Kidney epithelial cell (primary cell): ENCODE measurements at places on chromosomes 7 and 10. TPM values are rescaled to one million over a fixed set of nuclear protein-coding genes. Genes with fewer than 3 reads are reported as not detected.

Gene HOXA3
- 17.3 and 26.4 TPM in 2 replicates for total RNA-seq

Gene VGF
- 17.5 and 17.8 TPM in 2 replicates for total RNA-seq

GRCh38 chr10:60806921-60807320, 28.6 kb downstream of the CDK1 start:
- no peak for DNase-seq

Gene CARD11
- 31.0 and 31.4 TPM in 2 replicates for total RNA-seq

Gene STEAP4
- total RNA-seq: 1.7 and 2.3 TPM in 2 replicates

DNA sequence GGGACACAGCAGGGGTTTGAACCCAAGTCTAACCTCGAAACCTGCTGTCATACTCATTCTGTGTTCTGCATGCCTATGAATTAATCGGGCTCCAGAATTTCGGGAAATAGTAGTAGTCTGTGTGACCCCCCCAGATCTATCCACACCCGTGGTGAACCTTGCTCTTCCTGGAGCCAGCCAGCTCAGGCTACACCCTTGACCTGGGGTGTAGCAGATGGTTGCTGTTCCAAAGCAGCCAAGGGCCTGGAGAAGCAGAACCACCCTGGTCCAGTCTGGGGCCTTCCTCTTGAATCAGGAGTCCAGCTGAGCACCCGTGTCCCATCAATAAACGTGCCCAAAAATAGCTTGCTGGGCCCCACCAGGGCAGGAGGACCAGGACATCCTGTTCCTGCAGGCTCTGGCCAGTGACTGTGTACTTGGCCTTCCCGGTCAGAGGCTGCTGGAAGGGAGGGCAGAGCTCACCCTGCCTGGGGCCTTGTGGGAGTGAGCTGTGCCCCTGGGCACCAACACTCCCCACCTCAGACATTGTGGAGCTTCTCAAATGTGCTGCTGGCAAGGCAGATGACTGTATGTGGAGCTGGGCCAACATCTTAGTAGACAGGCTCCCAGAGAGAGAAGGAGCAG, 101.2 kb upstream of the ZNF716 start:
- DNase-seq: no peak

DNA sequence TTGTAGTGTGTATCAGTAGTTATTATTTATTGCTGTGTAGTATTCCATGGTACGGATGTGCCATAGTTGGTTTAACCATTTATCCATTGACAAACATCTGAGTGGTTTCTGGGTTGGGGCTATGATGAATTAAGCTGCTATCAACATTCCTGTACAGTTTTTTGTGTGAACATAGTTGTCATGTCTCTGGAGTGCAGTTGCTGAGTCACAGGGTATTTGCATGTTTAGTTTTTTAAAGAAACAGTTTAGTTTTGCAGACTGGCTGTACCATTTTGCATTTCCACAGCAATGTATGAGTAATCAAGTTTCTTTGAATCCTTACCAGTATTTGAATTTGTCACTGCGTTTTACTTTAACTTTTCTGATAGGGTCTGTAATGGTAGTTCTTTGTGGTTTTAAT, 516.7 kb upstream of the CELF2 start:
- no peak for DNase-seq

- DNase-seq: no peak
These were observed 23.7 kb upstream of the CDH23 start for GRCh38 chr10:71372882-71373495.

Gene CACNB2
- 0.04 and 0.21 TPM in 2 replicates for total RNA-seq

- DNase-seq: no peak
These were observed 5.1 kb upstream of the MACC1 start for GRCh38 chr7:20222219-20222828.

DNA sequence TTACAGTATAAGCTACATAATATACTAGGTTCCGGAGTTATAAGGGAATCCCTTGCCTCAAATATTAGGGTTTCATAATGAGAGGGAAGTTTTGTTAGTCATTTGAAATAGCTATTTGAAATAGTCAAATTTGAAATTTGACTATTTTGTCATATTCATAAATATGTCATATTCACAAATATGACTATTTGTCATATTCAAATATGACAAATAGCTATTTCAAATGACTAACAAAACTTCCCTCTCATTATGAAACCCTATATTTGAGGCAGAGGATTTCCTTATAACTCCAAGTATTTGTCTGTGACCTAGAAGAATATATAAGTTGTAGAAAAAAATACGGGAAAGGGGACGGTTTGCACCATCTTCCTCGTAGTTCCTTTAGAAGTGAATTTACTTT, 76.6 kb downstream of the HDAC9 start:
- DNase-seq: no peak

- peak; percentile 63 for DNase-seq
These were observed 21.8 kb downstream of the RPA3 start for GRCh38 chr7:7696458-7697119.

DNA sequence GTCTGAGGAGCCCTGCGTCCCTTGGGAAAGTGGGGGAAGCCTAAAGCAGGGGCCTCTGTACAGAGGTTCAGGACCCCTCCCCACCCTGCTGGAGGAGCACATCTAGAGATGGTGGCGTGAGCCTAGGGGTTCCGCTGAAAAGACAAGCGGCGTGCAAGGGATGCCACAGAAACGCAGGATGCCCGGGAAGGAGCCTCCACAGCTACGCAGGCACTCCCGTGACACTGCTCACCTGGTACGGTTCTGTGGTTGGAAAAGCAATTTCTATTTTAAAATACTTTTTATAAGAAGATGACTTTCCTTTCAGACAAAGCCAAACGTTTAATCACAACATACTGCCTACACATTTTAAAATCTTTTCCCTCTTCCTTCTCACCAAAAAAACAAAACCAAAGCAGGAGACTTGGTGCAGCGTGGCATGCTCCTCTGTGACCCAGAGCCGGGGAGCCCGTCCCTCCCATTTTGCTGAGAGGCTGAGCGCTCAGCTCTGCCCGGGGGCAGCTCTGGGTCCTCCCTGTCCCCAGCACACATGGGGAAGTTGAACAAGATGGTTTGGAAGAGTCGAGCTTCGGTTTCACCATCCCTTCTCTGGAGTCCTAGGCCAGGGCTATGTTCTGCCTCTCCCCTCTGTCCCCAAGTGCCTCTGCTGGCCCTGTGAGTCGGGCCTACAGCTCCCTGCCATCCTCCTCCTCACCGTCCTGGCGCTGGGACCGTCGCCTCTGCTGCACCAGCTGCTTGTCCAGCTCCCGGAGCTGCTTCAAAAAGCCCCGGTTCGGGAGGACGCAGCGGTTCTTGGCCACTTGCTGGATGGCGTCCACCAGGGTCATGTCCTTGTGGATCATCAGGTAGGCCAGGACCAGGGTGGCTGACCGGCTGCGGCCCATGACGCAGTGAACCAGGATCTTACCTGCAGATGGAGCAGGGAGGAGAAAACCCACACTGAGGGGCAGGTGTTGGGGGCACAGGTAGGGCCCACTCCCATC, 74.0 kb upstream of the SAMD8 start:
- no peak for DNase-seq

DNA sequence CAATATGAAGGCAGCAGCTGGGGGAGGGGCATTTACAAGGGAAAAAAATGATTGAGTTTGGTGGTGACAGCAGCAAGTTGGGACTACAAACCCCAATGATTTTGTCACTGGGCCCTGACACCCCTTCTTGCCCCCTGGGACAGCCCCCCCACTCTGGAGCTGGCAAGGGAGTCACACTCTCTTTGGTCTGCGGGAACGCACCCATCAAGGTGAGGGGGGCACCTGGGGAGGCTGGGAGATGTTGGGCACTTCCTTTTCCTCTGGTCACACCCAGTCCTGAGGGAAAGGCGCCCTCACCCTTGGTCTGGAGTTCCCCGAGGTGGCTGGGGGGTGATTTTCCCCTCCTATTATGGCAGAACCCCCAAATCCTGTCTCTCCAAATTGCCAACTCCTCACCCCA, 24.4 kb downstream of the EPHB4 start:
- no peak for DNase-seq

- no peak for DNase-seq
These were observed 5.6 kb downstream of the GDF10 start for GRCh38 chr10:47305566-47305965.

DNA sequence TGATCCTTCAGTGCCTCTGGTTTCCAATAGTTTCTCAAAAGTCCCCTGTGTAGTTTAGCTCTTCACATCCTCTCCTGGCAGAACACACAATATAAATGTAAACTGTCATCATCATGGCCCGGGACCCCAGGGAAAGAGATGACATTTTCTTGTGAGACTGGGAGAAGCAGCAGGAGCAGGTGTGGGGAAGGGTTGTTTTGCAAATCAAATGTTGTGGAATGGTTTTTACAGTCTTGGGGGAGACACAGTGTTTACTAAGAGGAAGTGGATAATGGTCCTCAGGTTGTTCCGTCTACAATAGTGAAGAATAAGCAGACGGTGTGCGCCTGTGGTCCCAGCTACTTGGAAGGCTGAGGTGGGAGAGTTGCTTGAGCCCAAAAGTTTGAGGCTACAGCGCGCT, 159.1 kb downstream of the SEC23IP start:
- DNase-seq: no peak

DNA sequence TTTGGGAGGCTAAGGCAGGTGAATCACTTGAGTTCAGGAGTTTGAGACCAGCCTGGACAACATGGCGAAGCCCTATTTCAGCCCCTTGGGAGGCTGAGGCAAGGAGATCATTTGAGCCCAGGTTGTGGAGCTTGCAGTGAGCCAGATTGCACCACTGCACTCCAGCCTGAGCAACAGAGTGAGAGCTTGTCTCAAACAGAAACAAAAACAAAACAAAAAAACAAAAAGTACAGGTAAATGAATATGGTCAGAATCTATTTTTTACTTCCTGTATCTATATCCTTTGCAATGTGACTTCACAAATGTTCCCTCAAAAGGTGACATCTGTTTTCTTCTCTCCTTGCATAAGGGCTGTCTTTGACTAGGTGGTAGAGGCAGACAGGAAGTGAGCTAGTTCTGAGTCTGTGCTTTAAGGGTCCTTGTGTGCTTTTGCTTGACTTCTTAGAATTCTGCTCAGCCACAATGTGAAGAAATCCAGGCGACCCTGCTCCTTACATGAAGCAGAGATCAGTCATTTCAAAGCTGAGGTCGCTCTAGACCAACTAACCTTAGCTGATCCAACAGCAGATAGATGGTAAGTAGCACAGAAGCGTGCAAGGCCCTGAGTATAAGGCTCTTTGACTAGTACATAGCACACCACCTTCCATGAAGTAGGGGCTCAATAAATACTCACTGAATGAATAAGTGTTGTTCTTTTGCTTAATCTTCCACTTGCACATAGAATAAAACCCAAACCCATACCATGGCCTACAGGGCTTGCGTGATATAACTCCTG, 423.2 kb upstream of the PCDH15 start:
- DNase-seq: no peak

DNA sequence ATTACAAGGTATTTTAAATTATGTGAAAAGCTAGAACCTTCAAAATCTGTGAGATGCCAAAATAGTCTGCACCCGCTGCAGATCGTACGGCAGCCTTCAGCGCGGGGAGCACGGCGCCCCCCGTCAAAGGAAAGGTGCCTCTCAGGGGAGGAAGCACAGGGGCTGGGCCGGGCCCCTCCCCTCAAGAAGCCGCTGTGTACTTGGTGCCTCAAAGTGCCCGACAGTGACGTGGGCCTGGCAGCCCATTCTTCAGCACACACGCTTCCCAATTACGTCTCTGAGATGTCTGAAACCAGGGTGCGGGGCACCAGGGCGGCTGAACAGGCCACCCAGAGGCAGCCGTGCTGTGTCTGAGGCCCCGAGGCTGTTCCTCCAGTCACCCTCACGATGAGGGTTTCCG, 116.1 kb downstream of the INPP5A start:
- no peak for DNase-seq

Gene NUPR2
- 1.5 TPM in 1 of 2 replicates, not detected in the other for total RNA-seq

GRCh38 chr10:100482834-100483185, 20.0 kb downstream of the WNT8B start:
- DNase-seq: no peak
